ENCODE measurements at places on chromosomes 7 and 10.

DNA sequence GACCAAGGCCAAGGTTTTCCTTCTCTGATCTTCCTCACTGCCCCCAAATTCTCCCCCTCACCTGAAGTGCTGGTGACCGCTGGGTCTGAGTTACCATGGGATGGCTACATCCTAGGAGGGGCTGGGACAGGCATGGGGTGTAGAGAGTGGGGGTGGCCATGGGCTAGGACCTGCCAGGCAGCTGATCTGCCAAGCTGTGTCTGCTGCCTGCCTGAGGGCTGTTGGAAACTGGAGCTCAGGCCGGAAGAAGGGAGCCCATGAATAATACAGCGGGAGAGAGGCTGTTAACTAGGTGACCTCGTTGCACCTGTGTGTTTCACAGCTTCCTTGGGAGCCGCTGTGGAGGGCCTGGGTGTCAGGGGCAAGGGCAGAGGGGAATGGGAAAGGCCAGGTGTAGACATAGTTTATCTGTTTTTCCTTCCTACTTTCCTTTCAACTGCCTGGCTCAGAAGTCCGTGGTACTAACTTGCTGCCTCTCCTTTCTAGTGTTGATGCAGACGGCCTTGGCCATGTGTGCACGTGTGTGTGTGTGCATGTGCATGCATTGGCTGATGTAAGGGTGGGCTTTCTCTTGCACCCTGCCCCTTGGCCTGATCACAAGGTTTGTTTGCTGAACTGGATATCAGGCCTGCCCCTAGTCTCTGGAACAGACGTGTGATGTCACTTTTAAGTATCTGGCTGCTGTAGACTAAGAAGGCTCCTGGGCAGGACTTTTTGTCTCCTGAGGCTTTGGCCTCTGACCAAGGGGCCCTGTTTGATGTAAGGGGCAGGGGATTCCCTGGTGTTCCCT lies 11.9 kb downstream of the CDH23 start:
- no peak for DNase-seq
- no peak overlapping the region for H3K4me3 ChIP-seq
- H3K4me1 ChIP-seq, result no peaks in the 10 kb centered on the region
- no peak overlapping the region for H3K27ac ChIP-seq
- H3K27me3 ChIP-seq, result peaks cover 28% of the 10 kb centered on the region

DNA sequence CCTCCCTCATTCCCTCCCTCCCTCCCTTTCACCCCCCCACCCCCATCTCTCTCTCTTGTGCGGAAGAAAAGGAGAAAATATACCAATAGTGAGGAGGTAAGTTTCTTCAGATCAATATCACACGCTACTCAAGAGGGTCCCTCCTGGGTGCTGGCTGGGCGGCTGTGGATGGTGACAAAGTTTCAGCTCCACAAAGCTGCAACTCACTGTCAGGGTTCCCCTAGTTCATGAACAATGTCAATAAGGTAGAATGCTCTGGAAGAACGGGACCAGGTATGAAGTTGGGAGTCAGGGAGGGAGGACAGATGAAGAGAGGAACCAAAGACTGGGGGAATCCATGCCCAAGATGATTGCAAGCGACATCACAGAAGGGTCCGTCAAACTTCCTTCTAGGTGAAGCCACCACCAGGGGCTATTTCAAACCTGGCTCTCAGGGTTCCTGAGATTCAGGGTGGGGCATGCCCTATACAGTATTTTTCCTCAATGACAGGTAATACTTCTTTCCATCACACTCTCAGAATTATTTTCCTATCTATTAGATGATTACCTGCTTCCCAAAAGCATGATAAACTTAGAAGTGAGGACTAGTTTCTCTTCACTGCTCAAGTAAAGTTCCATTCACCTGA lies 1.4 kb upstream of the PDE1C start:
- peak overlapping the region; percentile 86 for H3K4me3 ChIP-seq
- peak overlapping the region; percentile 64 for H3K27ac ChIP-seq
- peaks cover 5% of the 10 kb centered on the region for H3K36me3 ChIP-seq
- no peak for DNase-seq

GRCh38 chr7:32427769-32428291 lies 62.4 kb downstream of the LSM5 start:
- peak; percentile 92 for DNase-seq
- no peaks in the 10 kb centered on the region for H3K36me3 ChIP-seq
- no peak overlapping the region for H3K27ac ChIP-seq
- H3K27me3 ChIP-seq, result peaks cover 17% of the 10 kb centered on the region
- H3K4me3 ChIP-seq, result no peak overlapping the region

GRCh38 chr10:725786-726185 lies 36.3 kb upstream of the DIP2C start:
- no peaks in the 10 kb centered on the region for H3K4me1 ChIP-seq
- no peaks in the 10 kb centered on the region for H3K36me3 ChIP-seq
- peak; percentile 86 for DNase-seq

- no peaks in the 10 kb centered on the region for H3K27me3 ChIP-seq
- no peak for DNase-seq
- no peak overlapping the region for H3K27ac ChIP-seq
- no peaks in the 10 kb centered on the region for H3K36me3 ChIP-seq
Observed at GRCh38 chr10:74600170-74600569, 226.2 kb upstream of the KAT6B start.

GRCh38 chr7:114588506-114588905 lies 173.9 kb downstream of the FOXP2 start:
- no peak overlapping the region for H3K27ac ChIP-seq
- no peak for DNase-seq
- H3K36me3 ChIP-seq, result no peaks in the 10 kb centered on the region
- no peaks in the 10 kb centered on the region for H3K4me1 ChIP-seq

- H3K4me1 ChIP-seq, result peaks cover 7% of the 10 kb centered on the region
- H3K27me3 ChIP-seq, result no peaks in the 10 kb centered on the region
- H3K4me3 ChIP-seq, result no peak overlapping the region
- peaks cover 15% of the 10 kb centered on the region for H3K36me3 ChIP-seq
- H3K27ac ChIP-seq, result no peak overlapping the region
Observed at GRCh38 chr10:35554036-35554435, 51.1 kb upstream of the GJD4 start.

GRCh38 chr7:996079-996872 lies 13.3 kb downstream of the CYP2W1 start:
- no peak overlapping the region for H3K4me3 ChIP-seq
- H3K36me3 ChIP-seq, result peaks cover 18% of the 10 kb centered on the region
- H3K4me1 ChIP-seq, result no peaks in the 10 kb centered on the region

DNA sequence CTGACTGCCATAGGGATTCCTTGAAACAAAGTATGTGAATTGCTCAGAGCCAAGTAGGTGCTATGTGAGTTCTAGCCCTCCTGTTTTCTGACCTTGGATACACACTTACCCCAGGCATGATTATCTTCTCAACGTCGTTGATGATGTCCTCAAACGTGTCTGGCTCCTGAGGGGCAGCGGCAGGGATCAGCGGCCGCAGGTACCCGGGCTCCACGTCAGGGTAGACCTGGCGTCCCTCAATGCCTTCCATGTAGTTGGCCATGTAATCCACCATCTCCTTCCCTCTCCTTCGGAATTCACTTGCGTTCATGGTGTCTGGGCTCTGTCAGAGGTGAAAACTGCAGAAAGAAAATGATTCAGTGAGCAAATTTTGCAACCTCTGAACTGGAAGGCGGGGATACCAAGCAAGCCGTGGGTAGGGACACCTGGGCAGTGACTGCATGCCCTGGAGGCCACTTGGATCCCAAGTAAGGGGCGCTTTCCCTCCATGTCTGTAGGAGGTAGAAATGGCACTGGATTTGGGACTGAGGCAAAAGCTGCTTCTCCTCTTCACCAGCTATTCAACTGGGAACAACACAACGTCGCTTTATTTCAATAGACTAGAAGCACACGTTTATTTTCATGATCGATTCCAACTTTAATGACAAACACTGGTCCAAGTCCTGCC lies 21.3 kb downstream of the DDC start:
- DNase-seq, result no peak
- no peaks in the 10 kb centered on the region for H3K36me3 ChIP-seq
- peaks cover 7% of the 10 kb centered on the region for H3K27me3 ChIP-seq
- no peak overlapping the region for H3K27ac ChIP-seq

- H3K4me3 ChIP-seq, result no peak overlapping the region
- DNase-seq, result no peak
- H3K4me1 ChIP-seq, result no peaks in the 10 kb centered on the region
- H3K36me3 ChIP-seq, result no peaks in the 10 kb centered on the region
- H3K27me3 ChIP-seq, result peaks cover 8% of the 10 kb centered on the region
Observed at GRCh38 chr10:104197364-104197763, 34.8 kb downstream of the CFAP43 start.

All from osteoblast (primary cell).